Ascending aorta (tissue), 2 donors: ENCODE measurements at places on chromosomes 13 and 19.

DNA sequence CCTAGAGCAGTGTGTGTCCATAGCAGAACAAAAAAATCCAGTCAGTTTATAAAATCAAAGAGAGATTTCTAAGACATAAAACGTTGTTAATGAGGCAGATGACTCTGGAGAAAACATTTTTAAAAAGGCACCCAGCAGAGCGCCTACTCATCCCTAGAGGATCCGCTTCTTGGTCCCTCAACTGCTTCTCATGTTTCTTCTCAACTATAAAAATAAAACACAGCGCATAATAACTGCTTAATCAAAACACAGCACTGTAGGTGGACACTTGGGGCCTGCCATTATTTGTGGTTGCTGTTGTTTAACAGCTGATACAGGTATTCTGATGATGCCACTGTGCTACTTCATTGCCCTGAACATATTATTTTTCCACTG, 347.9 kb downstream of the FGF9 start:
- no peak for DNase-seq

GRCh38 chr13:33782631-33783030, 35.3 kb upstream of the RFC3 start:
- no peak for DNase-seq

- DNase-seq, result no peak
Measured at GRCh38 chr19:41706741-41707501, 1.5 kb upstream of the CEACAM5 start.

GRCh38 chr13:92103689-92104153, 705.3 kb downstream of the GPC5 start:
- no peak for DNase-seq

DNA sequence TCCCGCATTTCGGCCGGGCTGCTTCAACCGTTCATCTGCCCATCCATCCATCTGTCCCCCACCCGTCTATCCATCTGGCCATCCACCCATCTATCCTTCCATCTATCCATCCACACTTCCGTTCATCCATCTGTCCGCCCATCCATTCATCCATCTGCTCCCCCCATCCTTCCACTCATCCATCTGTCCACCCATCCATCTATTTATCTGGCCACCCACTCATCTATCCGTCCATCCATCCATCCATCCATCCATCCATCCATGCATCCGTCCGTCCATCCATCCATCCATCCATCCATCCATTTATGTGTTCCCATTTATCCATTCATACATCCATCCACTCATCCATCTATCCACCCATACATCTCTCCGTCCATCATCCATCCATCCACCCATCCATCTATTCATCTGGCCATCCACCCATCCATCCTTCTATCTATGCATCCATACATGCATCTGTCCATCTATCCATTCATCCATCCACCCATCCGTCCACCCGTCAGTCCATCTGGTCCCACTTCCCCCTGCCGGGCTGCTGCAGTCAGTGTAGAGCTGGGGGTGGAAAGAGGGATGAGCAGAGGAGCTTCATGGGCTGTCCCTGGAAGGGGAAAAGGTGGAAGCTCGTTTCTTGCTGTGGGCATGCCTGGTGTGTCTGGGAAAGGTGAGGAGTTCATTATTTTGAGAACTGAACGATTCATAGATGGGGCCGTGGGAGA, 722 bp downstream of the HSD11B1L start:
- DNase-seq, result no peak

DNA sequence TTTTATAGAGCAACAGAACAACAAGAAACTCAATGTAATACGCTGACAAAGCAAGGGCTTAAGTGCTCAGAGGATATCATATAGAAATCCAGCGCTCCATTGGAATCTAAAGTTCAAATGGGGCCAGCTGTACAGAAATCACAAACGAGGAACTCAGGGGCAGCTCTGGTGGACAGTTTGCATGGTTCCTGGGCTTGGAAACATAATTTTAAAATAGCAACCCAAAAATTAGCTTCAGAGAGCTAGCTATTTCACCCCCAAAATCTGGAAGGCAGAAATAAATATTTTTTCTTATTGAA, 19.2 kb upstream of the LATS2 start:
- DNase-seq, result no peak

DNA sequence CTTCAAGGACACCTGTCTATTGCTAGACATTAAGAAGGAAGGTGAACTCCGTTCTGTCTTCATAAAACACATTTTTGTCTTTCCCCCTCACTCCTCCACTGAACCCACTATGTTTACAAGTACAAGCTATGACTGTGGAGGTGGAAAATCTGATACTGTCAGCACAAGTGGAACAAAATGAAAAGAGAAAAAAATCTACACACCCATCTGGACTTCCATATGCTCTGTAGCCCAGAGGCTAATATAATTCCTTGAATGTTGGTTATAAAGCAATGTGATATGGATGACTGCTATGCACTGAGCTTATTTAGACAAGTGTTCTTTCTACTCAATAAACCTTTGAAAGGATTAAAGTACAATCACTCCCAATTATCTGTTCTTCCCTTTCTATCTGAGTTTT, 713.5 kb downstream of the DIAPH3 start:
- DNase-seq, result no peak

DNA sequence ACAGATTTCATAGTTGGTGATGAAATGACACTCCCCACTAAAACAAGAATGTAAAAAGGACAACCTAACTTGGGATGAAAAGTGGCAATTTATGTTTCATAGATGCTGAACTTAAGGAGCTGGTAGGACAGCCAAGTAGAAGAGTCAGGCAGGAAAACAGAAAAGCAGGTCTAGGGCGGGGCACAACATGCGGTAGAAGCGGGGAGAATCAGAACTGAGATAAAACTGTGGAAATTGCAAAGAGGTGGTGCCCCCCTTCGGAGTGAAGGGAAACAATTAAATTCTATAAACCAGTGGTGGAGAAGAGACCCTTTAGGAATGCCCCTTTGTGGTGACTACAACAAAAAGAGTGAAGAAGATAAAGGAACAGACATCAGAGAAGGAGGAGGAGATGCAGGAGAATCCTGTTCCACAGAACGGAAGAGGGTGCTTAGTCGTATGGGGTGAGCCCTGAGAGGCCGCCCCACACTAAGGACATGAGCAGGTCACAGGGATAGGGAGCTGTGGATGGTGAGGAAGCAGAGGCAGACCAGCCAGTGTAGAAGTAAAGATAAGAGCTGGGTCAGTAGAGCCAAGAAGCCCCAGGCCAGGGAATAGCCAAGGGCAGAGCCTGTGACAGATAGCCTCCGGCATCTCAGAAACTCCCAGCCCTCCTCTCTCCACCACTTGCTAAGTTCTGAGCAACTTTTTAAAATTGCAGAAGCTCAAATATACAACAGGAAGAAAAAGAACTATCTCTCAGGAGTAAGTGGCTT, 100.3 kb upstream of the DOCK9 start:
- no peak for DNase-seq

DNA sequence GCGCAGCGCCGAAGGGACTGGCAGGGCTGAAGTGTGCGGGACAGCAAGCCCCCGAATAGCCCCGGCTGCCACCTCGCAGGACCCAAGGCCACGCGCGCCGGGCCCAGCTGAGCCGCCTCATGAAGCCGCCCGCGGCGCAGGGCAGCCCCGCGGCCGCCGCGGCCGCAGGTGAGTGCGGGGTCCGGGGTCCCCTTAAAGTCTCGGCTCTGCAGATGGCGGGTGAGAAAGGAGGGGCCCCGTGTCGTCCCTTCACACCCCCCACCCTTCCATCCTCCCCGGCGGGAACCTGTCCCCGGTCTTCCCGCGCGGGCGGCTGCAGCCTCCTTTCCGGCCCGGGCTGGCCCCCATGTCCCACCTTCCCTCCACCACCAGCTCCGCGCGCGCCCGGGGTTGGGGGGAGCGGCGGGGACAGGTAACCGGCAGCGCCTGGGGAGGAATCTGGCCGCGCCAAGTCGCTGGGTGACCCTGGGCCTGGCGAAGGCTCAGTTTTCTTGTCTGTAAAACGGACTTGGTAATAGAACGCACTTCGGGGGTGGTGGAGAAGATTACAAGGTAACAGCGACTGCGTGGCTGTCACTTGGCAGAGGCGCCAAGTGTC, 338 bp downstream of the RGCC start:
- DNase-seq, result no peak

GRCh38 chr19:45103508-45104319, 10.7 kb downstream of the PPP1R37 start:
- no peak for DNase-seq

DNA sequence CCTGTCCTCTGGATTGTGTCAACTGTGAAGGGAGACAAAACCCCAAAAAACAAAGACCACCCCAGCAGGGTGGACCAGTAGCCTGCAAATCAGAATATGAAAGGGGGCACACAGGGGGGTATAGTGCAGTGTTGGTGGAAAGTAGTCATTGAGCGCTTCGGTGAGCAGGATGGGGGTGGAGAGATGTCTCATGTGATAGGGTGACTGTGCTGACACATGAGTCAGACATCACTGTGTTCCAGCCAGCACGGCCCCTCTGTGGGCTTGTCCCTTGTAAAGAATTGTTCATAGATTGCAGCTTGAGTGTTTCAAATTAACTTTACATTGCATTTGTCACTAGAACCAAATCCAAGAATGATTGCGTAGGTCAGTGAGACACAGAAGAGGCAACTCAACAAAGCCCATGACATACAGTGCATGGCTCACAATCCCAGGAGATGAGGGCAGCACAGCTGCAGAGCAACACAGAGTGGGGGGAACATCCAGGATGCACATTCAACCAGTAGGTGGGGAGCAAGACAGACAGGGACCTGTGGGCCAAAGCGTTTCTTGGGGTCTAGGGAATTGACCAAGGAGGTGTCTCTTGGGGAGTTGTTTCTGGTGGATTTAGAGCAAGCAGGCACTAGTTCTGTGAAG, 7.5 kb downstream of the ZNF440 start:
- DNase-seq, result no peak

DNA sequence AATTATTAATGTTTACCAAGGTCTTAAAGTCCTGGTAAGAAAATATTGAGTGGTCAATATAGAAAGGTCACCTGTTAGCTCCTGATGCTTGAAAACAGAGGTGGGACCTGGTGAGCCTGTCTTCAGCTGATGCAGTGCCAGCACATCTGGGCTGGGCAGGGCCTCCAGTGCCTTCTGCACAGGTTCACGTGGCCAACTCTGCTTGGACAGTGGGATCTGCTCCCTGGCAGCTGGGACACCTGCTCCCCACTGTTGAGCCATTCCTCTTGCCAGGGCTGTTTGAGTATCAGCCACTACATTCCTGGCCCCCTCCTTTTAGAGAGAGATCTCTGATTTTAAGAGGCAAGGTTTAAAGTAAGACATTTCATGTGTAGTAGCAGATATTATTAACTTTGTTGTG, 135.0 kb downstream of the TM9SF2 start:
- DNase-seq, result no peak

GRCh38 chr13:100913143-100913542, 238.5 kb upstream of the TMTC4 start:
- DNase-seq, result no peak

DNA sequence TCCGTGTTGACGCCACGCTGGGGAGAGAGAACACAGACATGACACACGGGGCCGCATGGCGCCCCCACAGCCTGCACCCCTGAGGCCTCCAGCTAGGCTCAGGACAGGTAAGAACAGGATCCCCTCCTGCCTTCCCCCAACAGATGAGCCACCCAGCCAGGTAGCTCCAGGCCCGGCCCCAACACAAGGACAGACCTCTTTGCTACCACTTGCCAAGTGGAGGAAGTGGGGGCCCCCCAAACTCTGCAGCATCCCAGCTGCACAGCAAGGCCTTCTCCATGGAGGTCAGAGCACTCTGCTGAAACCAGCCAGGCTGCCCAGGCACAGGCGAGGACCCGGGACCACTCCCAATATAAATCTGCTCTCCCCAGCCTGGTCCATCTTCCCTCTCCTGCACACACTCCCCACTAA, 31.5 kb downstream of the PEPD start:
- DNase-seq, result no peak

- no peak for DNase-seq
Measured at GRCh38 chr13:85536706-85537105, 262.5 kb downstream of the SLITRK6 start.

GRCh38 chr19:38562096-38562495, 55.7 kb downstream of the MAP4K1 start:
- no peak for DNase-seq

GRCh38 chr19:35784503-35785338, 9.4 kb downstream of the ARHGAP33 start:
- no peak for DNase-seq

GRCh38 chr19:37991841-37992248, 84.8 kb downstream of the SIPA1L3 start:
- DNase-seq, result no peak

DNA sequence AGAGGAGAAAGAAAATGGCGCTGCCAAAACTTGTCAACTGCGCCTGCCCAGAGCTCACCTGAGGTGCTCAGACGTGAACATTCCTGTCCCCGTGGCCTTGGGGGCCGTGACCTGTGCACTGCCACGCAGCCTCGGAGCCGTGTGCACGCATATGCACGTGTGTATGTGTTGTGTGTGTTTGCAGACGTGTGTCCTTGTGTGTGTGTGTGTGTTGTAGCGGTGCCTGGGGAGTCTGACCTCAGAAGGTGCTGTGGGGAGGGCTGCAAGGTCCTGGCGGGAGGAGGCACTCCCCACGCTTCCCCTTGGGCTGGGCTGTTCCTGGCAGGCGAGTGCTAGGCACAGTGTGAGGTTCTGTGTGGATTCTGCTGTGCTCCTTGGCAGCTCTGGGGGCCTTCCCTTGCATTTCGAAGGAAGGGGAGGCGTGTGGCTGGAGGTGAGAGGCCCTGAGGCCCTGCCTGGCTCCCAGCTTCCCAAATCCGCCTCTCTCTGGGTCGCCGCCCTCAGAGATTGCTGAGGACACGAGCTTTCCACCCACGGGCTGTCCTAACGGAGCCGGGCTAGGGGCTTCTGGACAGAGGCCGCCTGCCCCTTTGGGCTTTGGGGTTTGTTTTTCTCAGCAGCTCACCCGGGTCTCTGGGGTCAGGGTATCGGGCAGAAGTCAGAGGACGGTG, 4.5 kb downstream of the BSG start:
- no peak for DNase-seq

GRCh38 chr13:77062097-77062496, 35.1 kb upstream of the FBXL3 start:
- DNase-seq, result no peak

GRCh38 chr13:109816808-109817203, 30.4 kb upstream of the IRS2 start:
- no peak for DNase-seq

- no peak for DNase-seq
Measured at GRCh38 chr13:109874484-109875454, 88.4 kb upstream of the IRS2 start.

DNA sequence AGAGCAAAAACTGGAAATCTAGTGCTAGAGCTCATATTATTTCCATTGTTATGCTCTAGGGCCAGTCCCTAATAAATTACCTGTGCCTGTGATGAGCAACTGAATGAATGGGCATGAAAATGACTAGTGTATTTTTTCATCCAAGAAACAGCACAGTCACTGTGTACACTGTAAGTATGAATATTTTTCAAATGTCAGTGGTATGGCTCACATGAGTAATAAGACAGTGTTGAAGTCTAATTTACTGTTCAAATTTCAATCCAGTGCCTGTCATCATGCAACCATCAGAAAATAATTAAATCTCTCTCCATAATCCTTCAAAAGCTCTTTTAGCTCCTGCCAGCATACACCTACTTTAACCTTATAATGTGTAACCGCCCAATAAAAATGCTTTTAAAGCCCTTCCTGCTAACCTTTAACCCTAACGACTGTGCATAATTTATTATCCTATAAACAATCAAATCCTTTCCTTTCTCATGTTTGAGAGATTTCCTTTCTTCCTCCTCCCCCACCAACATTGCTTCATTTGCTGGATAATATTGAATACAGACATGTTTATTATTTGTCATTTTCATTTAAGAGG, 378.3 kb downstream of the GPC5 start:
- no peak for DNase-seq

GRCh38 chr19:9054765-9055164, 32.1 kb upstream of the OR1M1 start:
- DNase-seq, result no peak
